Dermis microvascular lymphatic vessel endothelial cell (primary cell): ENCODE measurements at places on chromosomes 6 and 20. TPM values are rescaled to one million over a fixed set of nuclear protein-coding genes. Genes with fewer than 3 reads are reported as not detected.
A peak's percentile ranks its signal among the peaks of the same experiment; 100 is the strongest.

GRCh38 chr6:54071821-54072340 lies 39.4 kb upstream of the MLIP start:
- DNase-seq, result no peak

- peak; percentile 90 for DNase-seq
These were observed at the start of gene MAP3K5 for GRCh38 chr6:136792410-136793262. MAP3K5 (minus strand) TSS chr6:136792477; CDS start chr6:136792157, 320 bp downstream.

DNA sequence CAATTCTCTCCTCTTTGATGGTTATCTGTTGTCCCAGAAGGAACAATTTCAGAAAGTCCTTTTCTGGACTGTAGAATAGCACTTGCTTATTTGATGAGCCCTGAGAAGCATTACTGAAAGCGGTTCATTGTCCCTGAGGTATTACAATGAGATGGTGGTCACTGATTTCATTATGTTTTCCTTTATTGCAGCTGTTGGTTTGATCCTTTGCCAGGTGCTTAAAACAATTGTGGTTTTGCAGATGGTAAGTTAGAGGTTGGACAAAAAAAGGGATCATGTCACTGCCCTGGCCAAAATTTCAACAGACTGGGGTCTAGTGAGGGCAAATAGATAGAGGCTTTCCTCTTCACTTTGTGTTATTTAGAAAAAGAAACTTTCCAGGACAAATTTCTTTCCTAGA lies 61.9 kb downstream of the ESR1 start:
- DNase-seq, result no peak

DNA sequence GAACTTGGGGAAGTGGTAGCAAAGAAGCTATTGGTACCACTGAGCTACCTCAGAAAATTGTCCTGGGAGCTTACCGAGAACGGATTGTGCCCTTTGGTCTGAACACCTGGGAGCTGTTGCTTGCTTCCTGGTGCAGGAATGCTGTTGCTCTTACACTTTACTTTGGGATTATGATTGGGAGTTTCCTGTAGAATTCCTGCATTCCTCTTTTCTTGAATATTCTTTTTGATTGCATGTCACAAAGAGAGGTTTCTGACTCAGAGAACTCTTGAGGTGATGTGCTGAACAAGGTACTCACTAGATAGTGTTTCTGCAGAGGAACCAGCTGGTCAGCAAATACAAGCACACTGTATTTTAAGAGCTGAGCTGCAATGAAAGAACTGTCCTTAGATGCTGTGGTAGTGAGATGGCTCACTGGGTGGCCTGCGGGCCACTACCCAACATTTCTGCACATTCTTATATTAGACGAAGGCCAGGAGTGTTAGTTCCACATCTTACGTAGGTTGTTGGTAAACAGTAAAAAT lies 35.0 kb downstream of the LRRC1 start:
- DNase-seq, result no peak

DNA sequence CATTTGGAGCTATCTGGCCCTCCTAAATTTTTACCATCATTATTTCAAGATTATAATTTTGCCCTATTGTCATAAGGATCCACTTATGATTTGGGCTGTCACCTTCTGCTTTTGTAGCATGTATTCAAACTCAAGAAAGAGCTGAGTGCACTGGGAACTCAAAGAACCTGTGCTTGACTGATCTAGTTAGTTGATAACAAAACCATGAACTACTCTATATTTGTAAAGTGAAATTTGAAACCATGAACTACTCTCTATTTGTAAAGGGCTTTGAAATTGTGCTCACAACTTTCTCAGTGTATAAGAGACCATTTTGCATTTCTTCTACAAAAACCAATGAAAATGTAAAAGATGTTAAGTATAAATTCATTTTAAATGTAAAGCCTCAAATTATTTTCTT lies 77.5 kb upstream of the POPDC3 start:
- no peak for DNase-seq

GRCh38 chr6:107154131-107154800 lies 39.0 kb upstream of the BEND3 start:
- DNase-seq, result no peak

DNA sequence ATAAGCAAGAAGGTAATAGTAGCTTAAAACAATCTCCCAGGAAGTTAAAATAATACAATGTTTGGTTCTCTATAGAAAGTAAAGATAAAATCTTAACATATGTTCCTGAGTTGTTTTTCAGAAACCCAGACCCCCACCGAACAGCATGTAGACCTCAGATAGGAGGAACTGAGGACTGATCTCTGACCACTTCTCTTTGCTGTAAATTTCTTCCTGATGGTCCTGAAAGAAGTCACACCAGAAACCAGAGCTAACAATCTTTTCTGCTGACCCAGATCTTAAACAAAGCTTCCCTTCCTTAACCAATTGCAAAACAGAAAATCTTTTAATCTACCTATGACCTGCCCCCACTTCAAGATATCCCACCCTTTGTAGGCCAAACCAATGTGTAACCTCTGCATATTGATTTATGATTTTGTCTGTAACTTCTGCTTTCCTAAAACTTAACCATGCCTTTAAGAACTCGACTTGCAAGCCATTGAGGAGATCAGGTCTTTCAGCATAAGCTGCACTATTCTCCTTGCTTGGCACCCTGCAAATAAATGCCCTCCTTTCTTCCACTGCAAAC lies 21.9 kb upstream of the BEND6 start:
- no peak for DNase-seq

The IGF2R gene
- 81.4 and 120 TPM in 2 replicates for total RNA-seq

The THBS2 gene
- 0.51 TPM in 1 of 2 replicates, not detected in the other for total RNA-seq

The PBOV1 gene
- not detected in 2 replicates for total RNA-seq
